ENCODE measurements at places on chromosomes 5 and 9. TPM values are rescaled to one million over a fixed set of nuclear protein-coding genes. Genes with fewer than 3 reads are reported as not detected.

- peak; percentile 47 for DNase-seq
Measured at GRCh38 chr9:73023025-73023541, 70.2 kb upstream of the ALDH1A1 start.

GRCh38 chr9:8053501-8053900 is 253.9 kb upstream of the DMAC1 start:
- DNase-seq, result no peak

DNA sequence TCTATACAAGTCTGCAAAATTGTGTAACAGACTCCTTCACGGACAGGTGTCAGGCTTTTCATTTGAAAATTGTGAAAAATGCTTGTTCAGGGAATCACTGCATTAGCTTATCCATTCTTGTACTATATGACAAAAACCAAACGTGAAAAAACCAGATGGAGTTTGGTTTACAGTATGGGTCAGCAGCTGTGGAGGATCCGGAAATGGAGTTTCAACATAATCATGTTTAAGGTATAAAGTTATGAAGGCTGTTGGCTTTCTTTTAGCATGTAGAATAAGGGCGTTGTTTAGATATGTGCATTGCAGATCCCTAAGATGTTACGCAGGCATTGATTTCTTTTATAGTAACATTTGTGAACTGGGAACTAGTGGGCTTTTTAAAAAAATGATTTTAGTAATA is 123.8 kb downstream of the GDNF start:
- DNase-seq, result no peak

GRCh38 chr5:57482671-57483106 is at the start of gene ACTBL2:
ACTBL2 (minus strand) TSS chr5:57482811; CDS start chr5:57482707, 104 bp downstream.
- no peak for DNase-seq

GRCh38 chr5:13740471-13740870 is 204.0 kb downstream of the DNAH5 start:
- DNase-seq, result no peak

DNA sequence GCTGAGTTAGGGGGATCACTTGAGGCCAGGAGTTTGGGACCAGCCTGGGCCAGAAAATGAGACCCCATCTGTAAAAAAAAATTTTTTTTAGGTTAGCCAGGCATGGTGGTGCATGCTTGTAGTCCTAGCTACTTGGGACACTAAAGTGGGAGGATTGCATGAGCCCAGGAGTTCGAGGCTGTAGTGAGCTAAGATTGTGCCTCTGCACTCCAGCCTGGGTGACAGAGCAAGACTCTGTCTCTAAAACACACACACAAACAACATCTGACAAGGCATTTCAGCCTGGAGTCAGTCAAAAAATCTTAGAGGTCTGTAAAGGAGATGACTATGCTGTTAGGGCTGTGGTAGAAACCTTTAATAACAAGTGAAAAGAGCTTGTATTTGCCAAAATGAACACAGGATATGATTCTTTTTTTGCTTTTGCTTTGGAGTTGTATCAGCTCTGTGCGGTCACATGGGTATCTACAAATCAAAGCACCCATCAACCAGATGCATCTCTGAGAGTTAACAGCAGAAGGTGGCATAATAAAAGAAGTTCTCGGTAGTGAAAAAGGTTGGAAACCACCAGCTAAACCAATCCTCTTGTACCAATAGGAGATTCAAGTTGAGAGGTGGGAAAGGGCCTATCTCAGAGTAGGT is 3.6 kb upstream of the PSMD5 start:
- DNase-seq, result no peak

GRCh38 chr9:135083831-135084230 is 3.6 kb upstream of the OLFM1 start:
- DNase-seq, result no peak

DNA sequence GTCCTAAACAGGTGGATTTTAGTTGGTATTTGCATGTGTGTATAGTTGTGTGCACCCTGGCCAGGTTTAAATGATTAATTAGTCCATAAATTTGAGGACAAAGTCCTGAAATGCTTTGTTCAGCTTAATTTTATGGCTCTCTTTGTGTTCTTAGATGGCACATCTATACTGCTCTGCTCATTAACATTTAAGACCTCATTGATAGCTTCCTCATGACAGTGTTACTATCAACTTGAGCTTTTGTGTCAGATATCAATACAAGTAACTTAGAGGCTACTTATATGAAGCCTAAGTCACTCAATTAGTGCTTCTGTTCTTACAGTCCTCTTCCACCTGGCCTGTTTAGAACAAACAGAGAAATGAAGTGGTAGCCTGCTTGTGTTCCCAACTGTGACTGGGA is 240.9 kb downstream of the TRPM3 start:
- DNase-seq, result no peak

- no peak for DNase-seq
Measured at GRCh38 chr5:72363166-72363802, 43.1 kb downstream of the PTCD2 start.

- DNase-seq, result no peak
Measured at GRCh38 chr9:12674961-12675360, 18.2 kb upstream of the TYRP1 start.

DNA sequence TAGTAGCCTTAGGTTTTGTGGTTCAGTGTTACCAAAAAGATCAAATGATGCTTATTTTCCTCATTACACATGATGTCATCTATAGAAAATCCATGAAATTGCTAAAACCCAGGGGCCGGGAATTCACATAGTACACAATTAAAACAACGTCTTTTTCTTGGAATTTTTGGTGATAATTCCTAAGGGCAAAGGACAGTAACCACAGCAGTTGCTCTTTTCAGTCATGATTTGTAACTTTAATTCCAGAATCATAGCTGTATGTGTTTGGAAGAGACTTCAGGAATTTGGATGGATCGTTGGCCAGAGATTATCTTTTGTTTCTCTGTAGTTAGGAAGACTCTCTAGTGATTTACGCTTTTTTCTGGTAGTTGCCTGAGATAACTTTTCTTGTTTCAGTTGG is 748.7 kb downstream of the TLE4 start:
- DNase-seq, result no peak

DNA sequence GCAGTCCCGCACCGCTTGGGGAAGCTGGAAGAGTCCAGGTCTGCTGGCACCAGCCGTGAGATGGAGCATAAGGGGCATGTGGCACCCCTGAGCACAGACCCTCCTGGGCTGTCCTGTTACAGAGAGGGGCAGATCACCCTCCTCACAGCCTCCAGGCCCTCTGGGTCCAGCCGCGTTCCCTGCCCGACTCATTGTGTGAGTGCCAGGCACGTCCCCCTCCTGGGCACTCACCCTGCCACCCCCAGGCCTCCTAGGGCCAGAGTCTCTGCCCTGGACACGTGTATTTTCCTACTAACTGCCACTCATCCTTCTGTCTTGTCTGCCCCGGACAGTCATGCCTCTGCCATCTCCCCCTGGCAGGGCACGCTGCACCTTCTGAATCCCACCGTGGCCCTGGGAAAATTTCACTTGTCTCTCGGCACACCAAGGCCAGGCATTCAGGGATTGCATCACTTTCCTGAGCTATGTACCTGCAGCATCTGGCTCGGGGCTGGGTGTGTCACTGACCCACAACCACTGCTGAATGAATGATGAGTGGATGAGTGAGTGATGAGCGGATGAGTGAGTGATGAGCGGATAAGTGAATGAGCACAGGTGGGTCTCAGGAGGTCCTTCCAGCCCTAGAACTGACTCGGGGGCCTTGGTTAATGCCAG is 21.5 kb upstream of the FCN1 start:
- no peak for DNase-seq

GRCh38 chr5:52776116-52776515 is 11.6 kb upstream of the ITGA1 start:
- DNase-seq, result no peak

GRCh38 chr5:53327811-53328334 is 152.6 kb upstream of the FST start:
- DNase-seq, result no peak

DNA sequence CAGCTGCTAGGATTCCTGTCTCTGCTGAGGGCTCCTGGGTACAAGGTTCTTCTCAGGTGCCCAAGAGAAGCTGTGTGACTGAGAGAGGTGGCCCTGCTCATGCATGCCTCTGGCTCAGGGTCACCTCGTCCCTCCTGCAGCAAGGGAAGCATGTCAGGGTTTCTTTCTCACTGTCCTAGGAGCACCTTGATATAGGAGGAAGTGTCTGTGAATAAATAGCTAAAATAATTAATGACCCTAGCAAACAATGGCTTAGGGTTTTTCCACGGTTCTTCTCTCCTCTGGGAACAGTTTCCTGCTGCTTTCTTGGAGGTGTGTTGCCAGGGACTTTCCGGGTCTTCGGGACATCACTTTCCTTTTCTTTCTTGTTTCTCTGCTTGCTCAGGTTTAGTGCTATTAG is 87.2 kb downstream of the ARHGAP26 start:
- DNase-seq, result no peak

- DNase-seq, result no peak
Measured at GRCh38 chr9:227860-228259, 13.2 kb downstream of the DOCK8 start.

DNA sequence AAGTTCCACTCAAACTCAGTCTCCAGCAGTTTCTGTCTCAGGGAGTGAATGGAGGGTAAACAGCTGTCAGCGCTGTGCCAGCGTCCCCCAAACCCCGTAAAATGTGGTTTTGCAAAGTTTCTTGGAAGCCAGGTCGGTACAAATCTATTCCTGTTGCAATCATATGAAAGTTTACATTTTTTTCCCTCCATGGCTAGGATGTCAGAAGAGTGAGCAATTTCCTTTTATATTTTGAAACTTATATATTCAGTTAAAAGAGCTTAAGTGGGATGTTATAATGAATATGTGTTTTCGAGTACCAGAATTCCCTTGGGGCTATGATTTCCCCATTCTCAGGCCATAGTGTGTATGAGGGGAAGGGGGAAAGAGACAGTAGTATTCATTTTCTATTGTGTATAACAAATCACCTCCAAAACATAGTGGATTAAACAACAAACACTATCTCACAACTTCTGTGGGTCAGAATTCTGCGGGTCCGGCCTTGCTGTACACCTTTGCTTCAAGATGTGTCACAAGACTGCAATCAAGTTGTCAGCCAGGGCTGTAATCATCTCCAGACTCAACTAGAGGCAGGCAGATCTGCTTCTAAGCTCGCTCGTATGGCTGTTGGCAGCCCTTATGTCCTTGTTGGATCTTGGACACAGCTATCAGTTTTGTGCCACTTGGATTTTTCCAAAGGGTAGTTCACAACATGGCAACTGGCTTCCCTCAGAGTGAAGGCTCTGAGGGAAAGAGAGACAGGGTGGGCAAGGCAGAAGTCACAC is 107.4 kb downstream of the SNX18 start:
- DNase-seq, result no peak

- DNase-seq, result no peak
Measured at GRCh38 chr9:73773896-73774295, 622.2 kb downstream of the ANXA1 start.

DNA sequence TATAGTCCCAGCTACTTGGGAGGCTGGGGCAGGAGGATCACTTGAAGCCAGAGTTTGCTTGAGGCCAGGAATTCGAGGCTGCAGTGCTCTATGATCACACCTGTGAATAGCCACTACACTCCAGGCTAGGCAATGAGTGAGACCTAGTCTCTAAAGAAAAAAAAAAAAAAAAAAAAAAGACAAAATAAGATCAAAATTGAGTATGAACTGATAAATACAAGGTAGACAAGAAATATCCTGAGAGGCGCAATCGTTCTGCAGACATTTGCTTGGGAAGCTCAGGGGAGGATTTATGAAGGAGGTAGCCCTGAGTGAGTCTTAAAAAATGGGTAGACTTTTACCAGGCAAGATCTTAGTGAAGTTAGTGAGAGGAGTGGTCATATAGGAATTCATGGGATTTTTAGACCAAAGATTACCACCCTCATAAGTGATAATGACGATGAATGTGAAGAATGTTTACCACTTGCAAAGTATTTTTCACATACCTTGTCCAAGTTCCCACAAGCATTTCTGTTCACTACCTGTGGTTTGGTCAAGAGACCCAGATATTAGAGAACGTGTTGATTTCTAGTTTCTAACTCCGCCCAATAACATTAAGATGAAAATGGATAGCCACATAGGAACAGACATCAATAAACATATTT is 4.4 kb downstream of the PDCD1LG2 start:
- DNase-seq, result no peak

GRCh38 chr9:115022760-115023434 is 92.5 kb upstream of the TNFSF8 start:
- no peak for DNase-seq

- no peak for DNase-seq
Measured at GRCh38 chr5:159210210-159210661, 883 bp upstream of the RNF145 start.

DNA sequence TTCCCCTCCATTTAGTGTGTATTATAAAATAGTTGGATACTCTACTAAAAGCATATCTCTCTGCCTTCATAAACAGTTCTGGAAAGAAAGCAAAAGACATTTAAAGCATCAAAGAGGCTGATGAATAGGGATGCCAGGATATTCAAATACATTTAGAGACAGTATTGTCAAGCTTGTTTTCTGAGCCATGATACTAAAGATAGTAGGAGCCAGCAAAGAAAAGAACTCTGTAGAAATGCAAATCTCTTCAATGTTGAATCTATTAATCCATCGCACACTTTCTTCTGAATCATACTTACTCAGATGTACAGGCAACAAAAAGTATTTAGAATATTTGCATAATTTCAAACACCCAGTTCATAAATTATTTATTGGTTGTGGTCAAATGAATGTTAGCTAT is 207.1 kb upstream of the MEF2C start:
- DNase-seq, result no peak

DNA sequence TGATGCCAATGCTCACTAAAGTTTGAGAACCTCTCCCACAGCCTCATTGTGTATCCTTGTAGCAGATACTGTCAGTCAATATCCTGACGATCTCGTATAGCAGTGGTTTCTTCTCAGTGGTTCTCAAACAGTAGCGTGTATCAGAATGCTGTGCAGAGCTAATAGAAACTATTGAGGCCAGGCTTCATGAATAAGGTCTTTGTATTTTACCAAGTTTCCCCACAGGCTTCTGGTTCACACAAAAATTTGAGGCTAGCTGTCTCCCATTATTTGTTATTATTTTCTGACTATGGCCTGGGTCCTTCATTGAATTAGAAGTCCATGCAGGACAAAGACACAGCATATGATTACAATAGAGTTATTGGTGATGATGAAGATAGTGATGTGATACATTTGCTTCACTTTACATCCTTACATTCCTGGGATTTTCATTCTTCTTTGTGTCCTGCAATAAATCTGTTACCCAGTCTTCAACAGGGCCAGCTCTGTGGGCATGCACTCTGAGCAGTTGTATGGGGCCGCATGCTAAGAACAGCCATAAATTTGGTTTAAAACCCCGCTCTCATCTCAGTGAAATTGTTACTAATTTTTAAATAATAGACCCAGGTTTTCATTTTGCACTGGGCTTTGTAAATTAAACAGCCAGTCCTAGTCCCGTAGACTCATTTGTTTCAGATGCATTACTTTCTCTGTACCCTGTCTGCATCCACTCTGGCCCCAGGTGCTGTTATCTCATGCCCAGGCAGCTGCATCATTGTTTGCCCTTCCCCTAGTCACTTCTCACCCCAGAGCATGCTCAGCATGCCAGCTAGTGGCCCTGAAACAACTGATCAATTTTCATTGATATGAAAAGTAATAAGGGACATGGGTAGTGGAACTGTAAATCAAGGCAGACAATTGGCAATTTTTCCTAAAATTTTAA is 199.9 kb upstream of the PIK3R1 start:
- DNase-seq, result no peak

The CENPH gene
- total RNA-seq, result 3.2 TPM

The NRARP gene
- total RNA-seq, result 3.5 TPM

The IFNA5 gene
- total RNA-seq, result not detected

The MYORG gene
- 34.1 TPM for total RNA-seq

The NUP214 gene
- 25.1 TPM for total RNA-seq

The CTSL gene
- total RNA-seq, result 91.6 TPM

The BAAT gene
- total RNA-seq, result 0.71 TPM

The SIT1 gene
- 0.26 TPM for total RNA-seq

The POU5F2 gene
- total RNA-seq, result 0.15 TPM

The HDHD3 gene
- 7.4 TPM for total RNA-seq

The DNM1 gene
- total RNA-seq, result 4.4 TPM

The MLANA gene
- not detected for total RNA-seq

The FAT2 gene
- total RNA-seq, result not detected

The CDC26 gene
- 24.0 TPM for total RNA-seq

All from psoas muscle (tissue), 8 donors.